ENCODE measurements at places on chromosomes 16 and 17. TPM values are rescaled to one million over a fixed set of nuclear protein-coding genes. Genes with fewer than 3 reads are reported as not detected.

Gene SOST
- total RNA-seq = not detected

Gene BTBD17
- not detected for total RNA-seq

Gene MSRB1
- total RNA-seq = 20.7 TPM

Gene MPHOSPH6
- 32.0 TPM for total RNA-seq

Gene MRPL58
- 38.0 TPM for total RNA-seq

Gene CLEC19A
- not detected for total RNA-seq

Gene TPSAB1
- not detected for total RNA-seq

Gene PPP1R1B
- total RNA-seq = not detected

Gene ESRP2
- 0.66 TPM for total RNA-seq

Gene RAC3
- 35.4 TPM for total RNA-seq

Gene MYO15A
- total RNA-seq = 0.46 TPM

Gene TMIGD1
- total RNA-seq = not detected

Gene HBA2
- total RNA-seq = not detected

Gene SDR42E1
- total RNA-seq = 0.07 TPM

Gene CDK5R1
- total RNA-seq = 3.9 TPM

Gene ANKS4B
- total RNA-seq = not detected

Gene TUBB3
- total RNA-seq = 164 TPM

Gene COL1A1
- 0.07 TPM for total RNA-seq

Gene GPR179
- not detected for total RNA-seq

Gene NPIPA2
- 6.9 TPM for total RNA-seq

Gene C1QTNF1
- 4.0 TPM for total RNA-seq

Gene VASN
- 0.14 TPM for total RNA-seq

Gene SPAG9
- 75.0 TPM for total RNA-seq

Gene CDR2L
- total RNA-seq = 34.9 TPM

Gene AOC3
- total RNA-seq = 0.27 TPM

Gene MMP28
- 3.6 TPM for total RNA-seq

Gene FNDC8
- total RNA-seq = not detected

Gene SPATA32
- total RNA-seq = not detected

Gene LDHD
- total RNA-seq = not detected

Gene KRTAP9-8
- not detected for total RNA-seq

Gene SKAP1
- 0.51 TPM for total RNA-seq

Gene KRTAP3-1
- total RNA-seq = not detected

Gene TMC5
- total RNA-seq = not detected

Gene MARVELD3
- total RNA-seq = not detected

Gene MYH3
- 0.78 TPM for total RNA-seq

Gene TMEM98
- total RNA-seq = 83.6 TPM

Gene KRTAP4-1
- not detected for total RNA-seq

Gene SLC16A6
- 0.74 TPM for total RNA-seq

Gene ADGRG3
- not detected for total RNA-seq

Gene CCDC78
- 1.3 TPM for total RNA-seq

Gene KRTAP4-9
- total RNA-seq = not detected

Gene AGRP
- not detected for total RNA-seq

Gene PRAC1
- total RNA-seq = not detected

Gene SULT1A2
- total RNA-seq = not detected
